Activated T-helper 1 cell treated with Interleukin-2 at 50 U/mL for 16 hours (primary cell): ENCODE measurements at places on chromosomes 12 and 14.

DNA sequence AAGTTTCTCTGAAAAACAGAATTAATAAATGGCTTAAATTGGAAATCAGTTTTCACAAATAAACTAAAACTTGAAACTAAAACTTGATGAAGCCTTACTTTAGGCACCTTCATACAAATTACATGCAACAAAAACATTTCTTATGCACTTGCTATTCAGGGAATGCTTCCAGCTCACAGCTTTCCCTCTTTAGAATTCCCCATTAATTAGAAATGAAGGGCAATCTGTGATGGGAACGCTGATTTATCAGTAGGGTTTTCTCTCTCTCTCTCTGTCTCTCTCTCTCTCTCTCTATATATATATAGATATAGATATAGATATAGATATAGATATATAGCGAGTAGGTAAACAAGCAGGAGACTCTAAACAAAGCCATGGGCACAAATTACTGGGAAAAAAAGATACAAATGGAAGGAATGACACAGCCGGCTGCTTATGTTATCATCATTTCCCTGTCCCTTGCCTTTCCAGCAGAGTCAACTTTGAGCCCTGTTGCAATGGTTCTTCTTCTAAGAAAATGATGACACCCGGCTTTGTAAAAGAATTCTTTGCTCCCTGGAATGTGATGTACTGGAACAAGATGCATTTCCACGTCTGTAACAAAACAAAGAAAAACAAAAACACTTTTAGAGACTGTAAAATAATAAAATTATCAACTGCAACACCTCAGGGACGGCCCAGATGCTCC is 1121.6 kb upstream of the TMEM132C start:
- no peak for DNase-seq

GRCh38 chr12:131494741-131495524 is 216.0 kb upstream of the SFSWAP start:
- DNase-seq = no peak

DNA sequence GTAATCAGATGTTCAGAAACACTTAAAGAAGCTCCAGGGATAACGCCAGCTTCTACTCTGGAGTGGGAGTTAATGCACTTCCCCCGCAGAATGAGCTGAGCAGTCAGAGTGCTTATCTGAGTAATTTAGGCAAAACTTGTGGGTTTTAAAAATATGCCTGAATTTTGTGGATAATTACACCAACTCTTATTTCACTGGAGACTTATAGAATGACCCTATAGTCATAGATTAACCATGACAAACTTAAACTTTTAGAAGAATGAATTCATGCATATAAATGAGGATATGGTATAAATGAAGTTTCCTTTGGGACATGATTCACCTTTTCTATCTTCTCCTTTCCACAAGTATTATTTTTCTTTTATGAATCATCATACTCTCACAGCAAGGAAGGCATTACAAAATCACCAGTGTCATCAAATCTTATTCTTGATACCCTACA is 241.1 kb upstream of the FBXO33 start:
- DNase-seq = no peak

GRCh38 chr14:71466251-71466650 is 466.0 kb upstream of the RGS6 start:
- no peak for DNase-seq

DNA sequence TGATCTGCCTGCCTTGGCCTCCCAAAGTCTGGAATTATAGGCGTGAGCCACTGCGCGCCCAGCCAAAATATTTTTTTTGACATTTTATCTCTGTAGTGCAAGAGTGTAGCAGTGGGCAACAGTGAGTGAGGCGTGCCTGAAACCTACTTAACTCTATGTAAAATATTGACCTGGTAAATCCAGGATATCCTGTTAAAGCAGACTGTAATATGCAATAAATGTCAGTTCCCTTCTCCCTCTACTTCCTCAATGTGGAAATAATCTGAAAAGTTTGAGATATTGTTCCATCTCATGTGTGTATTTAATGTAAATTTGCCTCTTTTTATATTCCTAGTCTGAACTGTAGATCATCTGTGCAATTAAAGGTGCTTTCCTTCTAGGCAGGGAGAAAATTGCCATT is 9.5 kb upstream of the CDK17 start:
- DNase-seq = no peak

DNA sequence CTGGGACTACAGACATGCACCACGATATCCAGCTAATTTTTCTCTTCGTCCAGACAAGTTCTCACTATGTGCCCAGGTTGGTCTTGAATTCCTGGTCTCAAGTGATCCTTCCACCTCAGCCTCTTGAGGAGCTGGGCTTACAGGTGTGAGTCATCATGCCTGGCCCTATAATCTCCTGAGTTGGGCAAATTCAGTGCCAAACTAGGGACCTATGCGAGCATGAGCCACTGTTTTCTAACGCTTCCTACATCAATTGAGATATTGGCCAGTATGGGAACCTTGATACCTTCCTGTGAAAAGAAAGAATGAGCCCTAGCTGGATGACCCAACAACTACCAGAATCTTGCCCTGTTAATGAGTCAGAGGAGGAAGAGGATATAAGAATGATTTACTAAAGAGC is 585.2 kb downstream of the C12orf50 start:
- no peak for DNase-seq

DNA sequence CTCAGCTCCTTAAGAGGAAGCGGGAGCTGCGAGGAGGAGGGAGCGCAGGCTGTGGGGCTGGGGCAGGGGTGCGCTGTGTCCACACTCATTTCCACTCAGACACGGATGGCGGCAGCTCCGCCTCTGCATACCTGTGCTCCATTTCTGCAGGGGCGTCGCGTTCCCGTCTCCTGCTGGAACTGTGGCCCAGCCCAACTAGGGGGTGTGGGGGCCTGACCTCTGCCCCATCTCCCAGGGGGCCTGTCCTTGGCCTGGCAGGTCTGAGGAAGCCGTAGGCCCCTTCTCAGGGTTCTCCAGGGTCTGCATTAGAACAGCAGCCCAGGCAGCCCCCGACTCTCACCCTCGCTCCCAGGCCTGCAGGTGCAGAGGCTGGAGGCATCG is 31.2 kb downstream of the FBRSL1 start:
- no peak for DNase-seq

DNA sequence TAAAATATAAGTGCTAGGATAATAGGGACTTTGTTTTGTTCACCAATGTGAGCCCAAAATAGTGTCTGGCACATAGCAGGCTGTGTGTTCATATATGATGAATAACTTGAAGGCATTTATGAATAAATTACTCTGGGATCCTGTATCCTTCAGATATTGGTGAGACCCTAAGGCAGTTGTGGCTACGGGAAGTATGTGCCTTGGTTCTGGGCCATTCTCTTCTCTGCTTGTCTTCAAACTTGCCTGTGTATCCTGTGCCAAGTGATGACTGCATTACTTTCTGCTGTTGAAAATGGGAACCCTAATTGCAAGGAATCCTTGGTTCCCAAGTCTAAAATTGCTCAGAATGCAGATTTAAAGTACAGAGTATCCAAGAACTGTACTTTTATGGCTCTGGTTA is 67.6 kb upstream of the KTN1 start:
- no peak for DNase-seq

DNA sequence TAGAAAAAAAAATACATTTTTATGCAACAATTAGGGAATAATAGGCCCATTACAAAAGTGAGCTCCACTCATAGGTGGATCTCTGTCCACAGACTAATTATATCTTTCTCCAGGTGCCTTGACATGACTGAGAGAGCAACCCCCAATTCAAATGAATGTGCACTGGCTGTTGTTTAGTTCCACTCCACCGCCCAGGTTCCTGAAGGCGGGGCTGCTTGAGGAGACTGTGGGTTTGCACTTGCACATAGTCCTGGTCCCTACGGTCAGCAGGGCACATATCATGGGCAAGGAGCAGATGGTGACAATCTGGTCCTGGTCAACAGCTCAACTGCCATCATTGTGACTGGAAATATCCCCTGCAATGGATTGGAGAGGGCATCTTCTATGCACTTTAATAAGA is 195.6 kb upstream of the PWP1 start:
- no peak for DNase-seq

GRCh38 chr14:105469456-105470349 is 4.9 kb upstream of the CRIP2 start:
- DNase-seq = no peak

GRCh38 chr12:92675092-92675865 is 27.5 kb upstream of the PLEKHG7 start:
- no peak for DNase-seq
